ENCODE measurements at places on chromosomes 5 and 9.

DNA sequence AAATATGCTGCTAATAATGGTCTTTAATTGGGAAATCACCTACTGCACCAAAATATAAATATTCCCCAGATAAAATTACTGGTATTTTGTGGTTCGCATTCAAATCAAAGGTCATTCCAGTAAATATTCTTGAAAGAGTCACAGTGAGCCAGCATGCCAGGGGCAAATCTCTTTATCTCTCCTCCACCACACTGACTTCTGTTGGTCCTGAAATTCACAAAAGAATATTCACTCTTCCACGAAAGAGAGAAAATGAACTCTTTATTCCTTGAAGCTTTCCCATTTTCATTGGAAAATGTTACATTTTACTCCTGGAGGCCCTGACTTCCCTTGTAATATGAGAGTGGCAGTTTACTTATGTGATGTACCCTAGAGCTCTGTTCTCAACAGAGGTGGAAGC lies 39.7 kb downstream of the ZNF366 start:
- no peak for DNase-seq

GRCh38 chr5:159897786-159898393 lies 18.4 kb upstream of the ADRA1B start:
- no peak for DNase-seq

- DNase-seq: no peak
These were observed 662 bp upstream of the DOLPP1 start for GRCh38 chr9:129080298-129080600.

- DNase-seq: no peak
These were observed 46.0 kb downstream of the AHRR start for GRCh38 chr5:367358-368130.

DNA sequence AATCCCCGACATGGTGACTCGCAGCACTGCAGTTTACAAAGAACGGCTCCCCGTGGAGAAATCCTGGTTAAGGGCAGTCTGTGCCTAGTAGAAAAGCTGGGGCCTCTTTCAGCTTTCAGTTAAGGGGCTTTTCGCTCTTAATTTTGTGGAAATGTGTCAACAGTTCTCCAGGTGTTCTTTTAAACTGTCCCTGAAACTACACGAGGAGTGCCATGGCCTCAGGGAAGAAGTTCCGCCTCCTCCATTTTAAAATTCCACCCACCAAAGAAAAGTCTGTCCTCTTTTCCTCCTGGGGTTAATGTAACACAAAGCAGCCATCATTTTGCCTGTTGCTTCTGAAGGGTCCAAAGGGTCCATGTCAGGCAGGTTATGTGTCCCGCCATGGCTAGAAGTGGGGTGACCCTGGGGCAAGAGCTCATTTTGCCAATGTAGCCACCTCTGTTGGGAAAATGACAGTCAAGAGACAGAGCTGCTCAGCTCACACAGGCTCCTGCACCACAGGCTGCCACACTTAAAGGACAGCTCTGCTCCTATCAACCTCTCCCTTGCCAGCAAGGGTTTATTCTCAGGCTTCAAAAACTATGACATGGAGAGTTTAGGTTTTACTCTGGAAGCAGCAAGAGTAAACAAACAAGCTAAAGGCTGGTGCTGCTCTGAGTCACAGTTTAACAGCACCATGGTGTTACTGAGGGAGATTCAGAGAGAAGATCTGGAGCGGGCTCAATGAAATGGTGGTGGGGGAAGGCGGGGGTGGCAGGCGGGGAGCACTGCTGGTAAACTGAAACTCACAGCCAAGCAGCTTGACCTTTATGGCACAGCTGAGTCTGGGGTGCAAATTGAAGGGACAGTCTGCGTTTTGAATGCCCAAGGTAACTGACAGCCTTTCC lies 3.2 kb downstream of the WHRN start:
- DNase-seq: no peak

DNA sequence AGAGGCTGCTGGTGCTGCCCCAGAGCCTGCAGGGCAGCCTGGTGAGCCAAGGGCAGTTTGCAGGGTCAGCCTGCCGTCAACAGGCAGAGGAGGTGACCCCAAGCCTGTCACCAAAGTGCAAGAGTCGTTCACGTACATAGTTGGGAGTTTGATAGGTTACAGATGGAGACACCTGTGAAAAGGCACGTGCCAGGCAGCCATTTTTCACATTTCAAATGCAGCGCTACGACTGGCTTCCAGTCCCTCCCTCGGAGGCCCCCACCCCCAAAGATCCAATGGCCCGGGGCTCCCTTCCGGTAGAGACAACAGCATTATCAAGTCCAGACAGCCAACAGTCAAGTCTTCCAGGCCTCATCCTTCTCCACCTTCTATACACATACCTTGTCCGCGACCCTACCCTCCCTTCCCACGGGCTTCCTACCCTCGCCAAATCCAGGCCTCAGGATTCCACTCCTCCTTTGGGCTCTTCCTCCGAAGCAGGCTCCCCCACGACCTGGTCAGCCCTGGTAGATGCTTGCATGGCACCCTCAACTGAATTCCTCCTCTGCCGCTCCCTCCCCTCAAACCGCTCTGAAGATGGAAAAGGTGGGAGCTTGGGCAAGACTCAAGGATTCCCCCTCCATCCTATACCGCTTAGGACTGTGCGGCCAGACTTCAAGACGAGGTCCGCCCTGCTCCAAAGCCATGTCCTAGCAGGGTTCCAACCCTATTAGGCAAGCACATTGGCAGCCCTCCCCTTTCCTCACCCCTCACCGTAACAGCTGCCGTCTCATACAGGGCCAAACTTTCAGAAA lies 13.2 kb downstream of the HNRNPH1 start:
- no peak for DNase-seq

DNA sequence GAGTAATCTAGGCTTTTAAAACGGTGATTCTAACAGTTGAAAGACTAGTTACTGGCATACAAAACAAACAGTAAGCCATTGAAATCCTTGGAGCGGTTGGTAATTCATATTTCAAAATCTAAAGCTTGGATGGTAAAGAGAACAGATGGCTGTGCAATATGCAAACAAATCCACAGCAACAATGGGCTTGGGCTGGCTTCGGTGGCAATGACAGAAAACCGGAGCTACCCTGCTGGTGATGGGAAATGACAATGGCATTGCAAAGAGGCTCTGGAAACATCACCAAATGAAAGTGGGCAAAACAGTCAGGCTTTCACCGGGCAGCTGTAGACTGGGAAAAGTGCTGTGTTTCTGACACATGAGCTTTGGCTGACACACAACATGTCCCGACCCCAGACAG lies 42.2 kb downstream of the MED27 start:
- no peak for DNase-seq

- no peak for DNase-seq
These were observed 33.8 kb downstream of the ITK start for GRCh38 chr5:157214415-157214814.
